ENCODE measurements at places on chromosomes 16 and 17.

- no peak for DNase-seq
These were observed 55.8 kb downstream of the NEUROD2 start for GRCh38 chr17:39551879-39552278.

GRCh38 chr16:86424985-86425384 lies 85.3 kb upstream of the FOXF1 start:
- no peak for DNase-seq

GRCh38 chr17:4796552-4796920 lies 572 bp downstream of the PSMB6 start:
- no peak for DNase-seq

GRCh38 chr16:24208710-24209109 lies 47.4 kb upstream of the CACNG3 start:
- DNase-seq: no peak

Data from T-helper 1 cell (primary cell).